ENCODE measurements at places on chromosomes 1 and 21.

GRCh38 chr1:201313086-201313485 is 29.8 kb downstream of the PKP1 start:
- DNase-seq = no peak

DNA sequence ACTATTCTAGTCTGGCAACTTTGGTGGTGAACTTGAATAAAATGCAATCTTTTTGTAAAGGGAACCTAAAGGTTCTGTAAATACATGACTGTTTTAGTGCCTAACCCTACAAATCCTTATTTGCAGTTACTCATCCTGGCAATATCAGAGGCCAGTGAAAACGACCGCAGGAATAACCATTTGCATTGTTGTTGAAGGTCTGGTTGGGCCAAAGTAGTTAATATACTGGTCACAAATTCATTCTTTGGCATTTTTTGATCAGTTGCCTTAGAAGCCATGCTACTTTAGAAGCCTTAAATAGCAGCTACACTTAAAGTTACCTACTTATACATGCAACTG is 93.7 kb downstream of the AHCTF1 start:
- DNase-seq = no peak

- peak; percentile 73 for DNase-seq
Measured at GRCh38 chr1:208988811-208989222, 594.7 kb upstream of the CAMK1G start.

- no peak for DNase-seq
Measured at GRCh38 chr1:67393240-67393639, 37.0 kb downstream of the SERBP1 start.

DNA sequence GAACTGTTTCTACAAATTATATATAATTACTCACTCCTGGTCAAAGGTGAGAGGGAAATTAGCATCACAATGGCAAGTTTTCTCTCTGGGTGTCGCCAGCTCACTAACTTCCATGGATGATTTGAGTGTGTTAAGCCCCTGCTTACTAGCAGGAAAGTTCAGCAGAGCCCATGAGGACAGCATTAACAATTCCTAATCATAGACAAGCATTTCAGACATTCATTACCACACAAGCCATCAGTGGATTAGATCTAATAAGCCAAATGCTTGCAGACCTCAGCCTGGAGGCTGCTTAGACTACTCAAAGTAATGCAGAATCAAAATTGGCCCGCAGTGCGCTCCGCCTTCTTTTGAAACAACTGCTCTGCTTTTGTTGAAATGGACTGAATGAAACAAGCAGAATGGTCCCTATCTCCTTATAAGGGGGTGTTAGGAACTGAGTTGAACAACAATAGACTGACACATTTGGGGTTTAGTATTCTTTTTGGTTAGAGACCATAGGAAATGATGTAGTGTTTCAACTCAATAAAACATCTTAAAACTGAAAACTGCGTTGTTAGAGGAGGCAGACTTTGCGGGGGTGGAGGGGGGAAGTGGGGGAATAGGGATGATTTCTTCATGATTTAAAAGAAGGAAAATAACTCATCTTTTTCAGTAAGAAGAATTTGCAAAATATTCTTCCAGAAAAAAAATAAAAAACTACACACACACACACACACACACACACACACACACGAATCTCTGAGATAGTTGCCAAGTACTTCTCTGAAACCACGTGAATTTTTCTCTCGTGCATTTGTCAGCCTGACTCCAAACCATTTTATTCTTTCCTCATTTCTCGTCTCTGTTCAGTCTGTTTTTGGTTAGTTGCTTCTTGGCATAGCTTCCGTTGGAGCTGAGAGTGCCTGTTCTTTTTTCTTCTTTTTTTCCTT is 54.6 kb downstream of the GORAB start:
- DNase-seq = peak; percentile 87

GRCh38 chr1:97307151-97307550 is 585.6 kb downstream of the PTBP2 start:
- DNase-seq = no peak

DNA sequence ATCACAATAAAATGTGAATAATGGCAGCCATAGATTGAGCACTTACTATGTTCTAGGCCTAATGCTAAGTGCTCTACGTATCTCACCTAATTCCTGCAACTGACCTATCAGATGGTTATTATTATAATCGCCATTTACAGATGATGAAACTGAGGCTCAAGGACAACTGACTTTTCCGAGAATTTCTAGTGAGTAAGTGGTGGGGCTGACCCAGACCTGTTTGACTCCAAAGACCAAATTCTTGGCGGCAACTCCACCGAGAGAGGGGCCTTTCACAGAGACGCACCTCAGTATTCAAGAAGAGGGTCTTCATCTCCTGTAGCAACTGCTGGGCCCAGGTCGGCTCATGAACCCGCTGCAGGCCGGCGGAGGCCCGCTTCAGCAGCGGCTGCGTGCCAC is 573 bp downstream of the TMEM234 start:
- no peak for DNase-seq

DNA sequence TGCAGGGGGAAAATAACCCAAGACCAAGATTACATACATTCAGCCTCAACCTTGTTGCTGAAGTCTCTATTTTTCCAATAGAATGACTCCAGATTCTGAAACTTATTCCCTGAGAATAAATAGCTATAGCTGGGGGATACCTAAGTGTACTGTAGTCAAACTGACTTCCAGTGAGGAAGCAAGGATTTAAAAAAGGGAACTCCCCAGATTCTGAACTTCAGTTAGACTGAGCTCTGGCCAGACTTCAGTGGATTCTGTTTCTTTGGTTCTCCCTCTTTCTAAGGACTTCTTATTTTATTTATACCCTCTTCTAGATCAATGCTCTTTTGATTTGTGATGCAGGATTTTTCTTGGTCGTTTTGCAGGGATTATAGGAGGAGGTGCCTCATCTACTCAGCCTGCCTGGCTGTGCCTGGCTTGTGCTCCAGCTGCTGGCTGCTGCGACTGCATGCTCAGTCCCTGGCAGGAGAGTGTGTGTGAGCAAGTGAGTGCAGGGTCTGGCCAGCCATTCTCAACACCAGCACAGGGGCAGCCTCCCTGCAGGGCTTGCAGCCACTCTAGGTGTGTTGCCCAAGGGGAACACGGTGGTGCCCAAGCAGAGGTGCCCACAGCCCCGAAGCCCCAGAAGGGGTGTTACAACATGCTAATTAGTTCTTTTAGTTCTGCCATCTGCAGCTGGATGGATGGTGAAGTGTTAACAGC is 43.0 kb downstream of the SPATA17 start:
- no peak for DNase-seq

GRCh38 chr1:92795166-92795565 is 10.3 kb upstream of the EVI5 start:
- peak; percentile 72 for DNase-seq

DNA sequence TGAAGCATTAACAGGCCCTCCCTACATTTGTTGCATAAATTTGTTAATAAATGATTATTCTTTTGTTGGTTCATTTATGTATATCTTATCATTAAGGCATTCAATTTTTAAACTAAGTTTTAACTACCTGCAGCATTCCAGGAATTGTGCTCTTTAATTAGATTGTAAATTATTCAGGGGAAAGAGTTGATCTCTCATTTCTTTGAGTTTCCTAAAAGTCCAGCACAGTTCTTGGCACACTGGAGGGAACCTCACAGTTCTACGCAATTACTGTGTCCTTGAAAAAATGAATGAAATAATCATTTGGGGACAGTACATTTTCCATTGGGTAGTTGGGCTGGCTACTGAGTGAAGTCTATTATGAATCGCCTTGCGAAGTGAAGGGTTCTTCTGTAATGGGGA is 493 bp upstream of the STXBP3 start:
- no peak for DNase-seq

DNA sequence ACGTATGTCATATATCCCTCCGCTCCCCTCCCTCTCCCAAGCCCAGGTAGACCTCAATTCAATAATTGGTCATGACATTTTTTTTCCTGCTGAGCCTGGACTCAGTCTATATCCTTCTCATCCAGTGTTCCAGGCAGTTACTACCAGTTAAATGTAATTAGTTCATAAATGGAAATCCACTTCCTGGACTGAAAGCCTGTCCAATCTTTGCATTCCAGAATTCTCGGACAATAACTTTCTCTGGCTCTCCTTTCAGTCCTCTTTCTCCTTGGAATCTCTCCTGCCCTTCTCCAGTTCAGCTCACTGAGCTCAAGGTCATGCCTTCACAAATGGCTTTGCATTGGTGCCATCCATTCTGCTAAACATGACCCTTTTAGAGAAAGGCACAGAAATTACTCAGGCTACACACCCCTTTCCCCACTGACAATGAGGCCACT is 34.8 kb downstream of the VWA5B1 start:
- no peak for DNase-seq

GRCh38 chr1:234460652-234461051 is 18.3 kb downstream of the TARBP1 start:
- no peak for DNase-seq

- DNase-seq = no peak
Measured at GRCh38 chr1:38052750-38053415, 6.3 kb upstream of the POU3F1 start.

DNA sequence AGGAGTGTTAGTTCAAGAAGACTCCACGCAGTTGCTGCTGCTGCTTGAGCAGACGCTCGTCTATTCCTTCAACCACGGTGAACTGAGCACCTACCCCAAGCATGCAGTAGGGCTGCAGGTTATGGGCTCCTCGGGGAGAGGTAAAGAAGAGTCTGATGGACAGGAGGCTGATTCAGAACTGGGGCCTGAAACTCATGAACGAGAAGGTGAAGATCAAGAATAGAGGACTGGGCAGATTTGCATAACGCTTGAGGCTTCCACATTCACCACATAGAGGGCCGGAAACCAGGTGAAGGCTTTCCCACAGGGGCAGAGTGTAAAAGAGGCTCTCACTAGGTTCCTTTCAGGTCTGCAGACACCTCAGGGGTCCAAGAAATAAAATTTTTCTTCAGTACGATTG is 9.1 kb downstream of the ABCA4 start:
- DNase-seq = no peak

GRCh38 chr1:103459346-103459745 is 66.2 kb upstream of the RNPC3 start:
- peak; percentile 52 for DNase-seq

DNA sequence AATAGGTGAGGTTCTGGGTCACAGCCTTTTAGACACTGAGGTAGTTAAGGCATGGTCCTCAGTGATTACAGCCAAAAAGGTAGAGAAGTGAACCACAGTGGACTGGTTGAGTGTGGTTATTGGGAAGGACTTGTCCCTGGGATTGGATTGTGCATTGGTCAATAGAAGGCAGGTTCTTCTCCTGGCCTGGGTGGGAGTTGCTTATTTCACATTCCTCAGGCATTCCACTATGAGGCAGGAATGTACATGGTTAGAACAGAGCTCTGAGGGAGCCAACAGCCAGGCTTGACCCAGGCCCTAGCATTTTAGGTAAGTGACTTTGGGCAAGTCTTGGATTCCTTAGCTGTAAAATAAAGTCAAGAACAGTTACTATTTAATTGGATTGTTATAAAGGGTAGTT is 97.9 kb upstream of the MARK1 start:
- DNase-seq = peak; percentile 33

- DNase-seq = no peak
Measured at GRCh38 chr1:210446479-210446878, 117.8 kb downstream of the HHAT start.

- no peak for DNase-seq
Measured at GRCh38 chr1:20029178-20029912, 40.6 kb upstream of the PLA2G5 start.

DNA sequence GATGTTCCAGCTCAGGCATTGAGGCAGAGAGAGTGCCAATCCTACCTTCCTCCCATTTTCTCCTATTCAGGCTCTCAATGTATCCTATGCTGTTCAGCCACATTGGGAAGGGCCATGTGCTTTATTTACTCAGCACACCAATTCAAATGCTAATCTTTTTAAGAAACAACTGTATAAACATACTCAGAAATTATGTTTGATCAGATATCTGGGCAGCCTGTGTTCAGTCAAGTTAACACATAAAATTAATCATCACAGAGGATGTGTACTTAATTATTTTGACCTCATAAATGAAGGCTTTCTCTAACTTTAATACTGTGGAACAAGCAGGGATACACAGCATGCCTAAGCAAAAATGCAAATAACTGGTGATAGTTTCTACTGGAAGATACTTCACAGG is 149.8 kb downstream of the NCAM2 start:
- no peak for DNase-seq

GRCh38 chr1:225225681-225226080 is 202.2 kb downstream of the LBR start:
- DNase-seq = no peak

DNA sequence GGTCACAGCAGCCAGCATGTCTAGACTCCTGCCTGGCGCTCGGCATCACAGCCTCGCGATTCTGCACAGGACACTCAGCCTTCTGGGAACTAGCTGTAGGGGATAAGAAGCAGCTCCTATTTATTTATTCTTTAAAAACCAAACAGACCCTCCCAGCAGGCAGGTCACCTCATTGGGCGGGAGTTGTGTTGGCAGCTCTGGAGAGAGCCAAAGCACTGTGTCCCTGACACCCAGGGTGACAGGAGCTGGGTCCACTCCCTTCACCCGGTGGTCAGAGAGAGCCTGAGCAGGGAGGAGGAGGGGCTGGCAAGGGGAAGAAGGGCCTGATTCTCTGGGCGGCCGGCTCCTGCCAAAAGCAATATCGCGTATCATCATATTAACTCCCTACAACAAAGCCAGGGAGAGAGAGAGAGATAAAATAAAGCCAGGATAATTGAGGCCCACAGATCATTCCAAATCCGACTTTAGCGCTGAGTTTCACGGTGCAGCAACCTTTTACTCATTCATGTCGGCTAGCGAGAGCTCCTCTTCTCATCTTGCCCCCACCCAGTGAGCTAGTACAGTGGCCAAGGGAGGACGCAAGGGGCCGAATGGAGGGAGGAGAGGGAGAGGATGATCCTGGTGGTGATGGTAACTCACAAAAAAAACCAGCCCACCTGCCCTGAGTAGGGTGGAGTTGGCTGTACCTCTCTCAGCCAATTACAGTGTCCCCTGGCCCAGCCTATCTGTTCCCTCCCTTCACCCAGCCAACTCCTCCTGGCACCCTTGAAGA is 79.8 kb upstream of the IFFO2 start:
- DNase-seq = no peak

DNA sequence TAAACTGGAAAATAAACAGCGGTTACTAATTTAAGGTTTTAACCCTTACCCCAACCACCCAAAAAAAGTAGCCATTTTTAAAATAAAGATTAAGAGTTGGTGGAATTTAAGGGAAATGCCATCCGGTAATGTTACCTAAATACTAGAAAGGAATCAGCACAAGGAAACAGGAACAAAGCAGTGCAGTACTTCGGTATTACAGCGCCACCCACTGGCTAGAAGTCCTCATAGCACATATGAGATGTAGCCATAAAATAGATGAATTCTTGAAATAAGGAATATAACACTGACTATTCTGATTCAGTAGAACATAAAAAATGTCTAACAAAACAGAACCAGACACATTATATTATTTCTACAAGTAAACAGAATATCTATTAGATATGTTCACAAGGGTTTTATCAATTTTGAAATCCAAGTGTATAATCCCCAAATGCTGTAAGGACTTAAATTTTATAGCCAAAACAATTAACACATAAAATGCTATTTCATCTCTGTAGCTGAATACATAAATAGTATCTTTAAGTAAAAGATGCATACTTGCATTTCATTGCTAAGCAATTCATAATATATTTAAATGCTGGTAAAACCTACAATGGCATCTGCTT is 58.8 kb downstream of the FRRS1 start:
- DNase-seq = peak; percentile 67
